ENCODE measurements at places on chromosomes 3 and 15.

DNA sequence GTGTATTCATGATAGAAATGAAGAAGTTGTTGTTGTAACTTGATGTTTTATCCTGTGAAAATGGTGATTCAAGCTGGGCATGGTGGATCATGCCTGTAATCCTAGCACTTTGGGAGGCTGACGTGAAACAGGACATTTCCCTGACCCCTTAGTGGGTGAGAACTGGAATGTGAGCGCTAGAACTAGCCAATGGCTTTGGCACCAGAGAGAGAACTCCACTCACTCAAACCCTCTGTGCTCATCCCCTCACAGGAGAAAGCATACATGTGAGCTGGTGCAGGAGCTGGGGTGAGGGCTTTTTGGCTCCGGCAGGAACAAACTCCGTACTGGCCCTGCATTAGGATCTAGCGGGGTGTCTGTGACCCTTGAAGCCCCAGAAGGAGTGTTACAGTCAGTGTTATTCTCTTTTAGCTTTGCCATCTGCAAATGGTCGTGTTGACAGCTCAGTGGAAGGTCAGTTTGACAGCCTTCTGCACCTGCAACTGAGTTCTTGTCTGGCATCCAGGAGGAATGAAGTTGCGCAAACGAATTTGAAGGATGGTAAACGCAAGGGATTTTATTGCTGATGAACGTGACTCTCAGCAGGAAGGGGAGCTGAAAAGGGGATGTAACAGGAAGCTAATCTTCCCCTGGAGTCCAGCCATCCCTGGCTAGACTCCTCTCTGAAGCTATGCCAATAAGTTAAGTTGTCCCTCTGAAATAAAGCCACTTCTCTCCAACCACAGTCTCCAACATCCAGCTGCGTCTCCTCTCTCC lies 1016.6 kb upstream of the CADM2 start:
- no peak for DNase-seq
- H3K4me1 ChIP-seq = no peaks in the 10 kb centered on the region

- H3K4me3 ChIP-seq = no peak overlapping the region
- no peak for DNase-seq
- H3K27ac ChIP-seq = no peak overlapping the region
- H3K36me3 ChIP-seq = no peaks in the 10 kb centered on the region
- H3K4me1 ChIP-seq = peaks cover 8% of the 10 kb centered on the region
Observed at GRCh38 chr3:46354984-46355383, 1.1 kb downstream of the CCR2 start.

GRCh38 chr3:34053626-34054025 lies 255.2 kb downstream of the PDCD6IP start:
- H3K27ac ChIP-seq = no peak overlapping the region
- no peaks in the 10 kb centered on the region for H3K36me3 ChIP-seq
- no peaks in the 10 kb centered on the region for H3K4me1 ChIP-seq
- H3K4me3 ChIP-seq = no peak overlapping the region
- DNase-seq = no peak

DNA sequence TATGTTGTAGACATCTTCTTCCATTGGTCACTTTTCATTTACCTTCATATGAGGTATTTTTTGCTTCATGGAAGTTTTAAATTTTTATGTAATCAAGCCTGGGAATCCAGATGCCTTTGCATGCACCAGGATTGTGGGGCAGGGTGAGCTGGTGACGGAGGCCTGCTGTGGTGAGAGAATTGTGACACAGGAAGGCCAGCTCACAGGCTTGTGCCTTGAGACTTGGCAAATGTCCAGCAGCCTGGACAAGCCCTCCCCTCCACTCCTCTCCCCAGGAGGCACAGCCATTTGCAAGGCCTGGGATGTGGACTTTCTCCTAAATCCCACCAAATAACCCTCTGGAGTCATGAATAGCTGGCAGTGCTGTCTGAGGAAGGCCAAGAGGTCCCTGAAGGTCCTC lies 67.4 kb downstream of the RHCG start:
- H3K4me3 ChIP-seq = no peak overlapping the region
- H3K36me3 ChIP-seq = no peaks in the 10 kb centered on the region
- DNase-seq = no peak
- peaks cover 77% of the 10 kb centered on the region for H3K27me3 ChIP-seq

DNA sequence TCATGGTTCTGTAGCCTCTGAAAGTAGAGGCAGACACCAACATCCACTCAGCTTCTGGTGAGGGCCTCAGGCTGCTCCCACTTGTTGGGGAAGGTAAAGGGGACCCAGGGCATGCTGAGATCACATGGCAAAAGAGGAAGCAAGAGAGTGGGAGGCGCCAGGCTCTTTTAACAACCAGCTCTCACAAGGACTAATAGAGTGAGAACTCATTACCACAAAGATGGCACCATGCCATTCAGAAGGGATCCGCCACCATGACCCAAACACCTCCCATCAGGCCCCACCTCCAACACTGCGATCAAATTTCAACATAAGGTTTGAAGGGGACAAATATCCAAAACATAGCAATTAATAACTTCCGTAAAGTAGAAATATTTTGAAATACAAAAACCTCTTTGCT lies 192.3 kb downstream of the OCA2 start:
- no peak overlapping the region for H3K27ac ChIP-seq
- no peak for DNase-seq
- no peaks in the 10 kb centered on the region for H3K36me3 ChIP-seq
- no peak overlapping the region for H3K4me3 ChIP-seq

- no peak for DNase-seq
- H3K27ac ChIP-seq = no peak overlapping the region
- no peaks in the 10 kb centered on the region for H3K4me1 ChIP-seq
Observed at GRCh38 chr3:55622733-55623132, 135.6 kb upstream of the WNT5A start.

DNA sequence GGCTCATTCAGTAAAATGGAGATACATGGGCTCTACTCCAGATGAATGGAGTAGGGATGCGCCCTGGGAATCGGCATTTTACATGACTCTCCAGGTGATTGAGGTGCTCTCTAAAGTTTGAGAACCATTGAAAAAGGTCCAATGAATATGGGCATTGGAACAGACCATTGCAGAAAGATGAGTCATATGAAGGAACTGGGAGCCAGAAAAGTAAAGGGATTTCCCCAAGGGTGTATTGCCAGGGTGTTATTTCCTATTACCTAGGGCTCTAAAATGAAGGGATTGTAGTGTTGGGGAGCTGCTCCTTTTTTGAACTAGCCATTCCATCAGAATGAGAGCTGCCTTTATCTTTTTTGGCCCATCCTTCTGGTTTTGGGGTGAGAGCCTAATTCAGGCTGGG lies 21.7 kb downstream of the CLDN11 start:
- H3K27me3 ChIP-seq = no peaks in the 10 kb centered on the region
- no peaks in the 10 kb centered on the region for H3K36me3 ChIP-seq
- no peak overlapping the region for H3K27ac ChIP-seq
- H3K4me3 ChIP-seq = no peak overlapping the region
- no peak for DNase-seq

Data from left lung (tissue), 14 donors.